ENCODE measurements at places on chromosomes 6 and 20.

DNA sequence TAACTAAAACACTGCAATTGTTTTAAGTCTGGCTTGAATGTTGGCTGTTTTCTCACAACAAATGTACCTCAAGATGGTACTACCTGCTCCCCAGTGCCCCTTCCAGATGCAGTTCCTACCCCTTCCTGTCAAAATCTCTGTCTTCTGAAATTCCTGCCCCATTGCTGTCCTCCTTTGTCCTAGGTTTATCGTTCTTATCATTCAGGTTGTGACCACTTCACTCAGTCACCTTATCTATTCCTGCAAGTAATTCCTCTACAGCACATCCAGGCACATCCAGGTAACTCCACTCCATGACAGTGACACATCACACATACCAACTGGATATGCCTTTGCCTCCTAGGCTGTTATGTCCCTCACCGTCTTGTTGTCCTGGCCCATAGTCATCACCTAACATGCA, 90.2 kb downstream of the TRDN start:
- no peak for DNase-seq

- DNase-seq, result peak; percentile 57
Observed at GRCh38 chr20:12371990-12372389, 454.3 kb downstream of the BTBD3 start.

DNA sequence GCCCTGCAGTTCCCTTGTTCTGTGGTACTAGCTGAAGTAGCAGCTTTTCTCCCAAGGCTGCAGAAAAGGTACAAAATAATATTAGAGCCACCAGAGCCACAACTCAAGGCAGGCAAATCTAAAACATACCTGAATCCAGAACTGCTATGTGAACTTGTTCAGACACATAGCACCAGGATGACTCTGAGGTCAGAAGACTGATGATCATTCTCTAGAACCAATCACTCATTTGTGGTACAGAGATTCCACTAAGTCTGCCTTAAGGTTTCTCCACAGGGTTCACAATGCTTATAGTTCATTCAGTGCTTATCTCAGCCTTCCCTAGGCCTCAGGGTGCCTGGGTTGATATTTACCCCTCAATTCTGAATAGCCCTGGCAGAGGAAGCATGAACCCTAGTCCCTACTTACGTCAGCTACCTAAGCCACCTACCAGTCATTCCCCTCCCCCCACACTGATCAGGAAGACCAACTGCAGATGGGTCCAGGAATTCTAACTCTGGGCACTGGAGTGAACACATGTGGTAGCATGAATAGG, 140.9 kb upstream of the MOCS1 start:
- DNase-seq, result no peak

- no peak for DNase-seq
Observed at GRCh38 chr20:40361916-40362315, 327.1 kb downstream of the MAFB start.

GRCh38 chr6:121548131-121548530, 112.7 kb downstream of the GJA1 start:
- no peak for DNase-seq

DNA sequence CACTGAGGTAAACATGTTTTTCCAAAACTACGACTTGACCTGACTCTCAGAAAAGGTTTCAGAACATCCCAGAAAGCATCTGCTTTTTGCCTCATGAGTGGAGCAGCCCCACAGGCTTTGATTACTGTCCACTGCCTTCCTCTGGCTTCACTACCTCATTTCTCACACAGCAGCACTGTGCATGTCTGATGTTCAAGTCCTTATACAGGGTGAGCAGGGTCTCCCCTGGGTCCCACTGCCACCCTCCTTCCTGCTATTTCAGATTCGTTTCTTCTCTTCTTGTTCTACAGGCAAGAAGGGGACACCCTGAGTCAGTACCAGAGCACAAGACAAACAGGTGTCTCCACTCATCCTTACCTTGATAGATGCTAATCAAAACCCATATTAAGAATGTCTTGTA, 64.7 kb upstream of the NFATC2 start:
- DNase-seq, result no peak

- DNase-seq, result no peak
Observed at GRCh38 chr6:168033791-168034190, 36.3 kb downstream of the KIF25 start.

DNA sequence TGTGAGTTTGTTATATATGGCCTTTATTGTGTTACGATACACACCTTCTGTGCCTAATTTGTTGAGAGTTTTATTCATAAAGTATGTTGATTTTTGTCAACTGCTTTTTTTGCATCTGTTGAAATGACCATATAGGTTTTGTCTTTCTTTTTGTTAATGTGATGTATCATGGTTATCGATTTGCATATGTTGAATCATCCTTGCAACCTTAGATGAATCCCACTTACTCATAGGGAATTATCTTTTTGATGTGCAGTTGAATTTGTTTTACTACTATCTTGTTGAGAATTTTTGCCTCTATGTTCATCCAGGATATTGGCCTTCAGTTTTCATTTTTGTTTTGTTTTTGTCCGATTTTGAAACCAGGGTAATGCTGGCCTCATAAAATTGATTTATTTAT, 45.7 kb upstream of the TPD52L1 start:
- DNase-seq, result no peak

- no peak for DNase-seq
Observed at GRCh38 chr6:35539223-35539622, 26.5 kb upstream of the TULP1 start.

GRCh38 chr6:6746970-6747338, 158.4 kb downstream of the LY86 start:
- no peak for DNase-seq

DNA sequence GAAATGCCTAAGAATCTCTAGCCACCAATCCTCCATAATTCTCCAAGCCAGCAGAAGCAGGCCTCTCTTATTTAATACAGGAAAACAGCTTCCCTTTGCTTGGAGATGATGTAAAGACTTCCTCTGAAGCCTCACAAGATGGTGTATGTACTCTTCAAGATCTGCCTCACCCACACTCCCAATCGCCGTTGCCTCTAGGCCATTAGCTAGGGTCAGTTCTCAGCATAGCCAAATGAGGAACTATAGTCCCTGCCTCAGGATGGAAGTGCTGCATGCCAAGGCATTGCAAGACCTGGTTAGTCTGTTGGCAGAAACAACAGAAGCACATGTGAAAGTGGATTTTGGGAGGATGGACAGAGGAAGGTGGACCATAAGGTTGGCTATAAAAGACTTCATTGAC, 139.1 kb downstream of the SCML4 start:
- DNase-seq, result no peak

- no peak for DNase-seq
Observed at GRCh38 chr6:48135323-48136084, 24.5 kb upstream of the PTCHD4 start.

- DNase-seq, result no peak
Observed at GRCh38 chr6:134806180-134806798, 143.6 kb downstream of the ALDH8A1 start.

GRCh38 chr6:16477367-16478149, 239.2 kb downstream of the GMPR start:
- no peak for DNase-seq

- no peak for DNase-seq
Observed at GRCh38 chr6:100304575-100304974, 160.1 kb downstream of the SIM1 start.

DNA sequence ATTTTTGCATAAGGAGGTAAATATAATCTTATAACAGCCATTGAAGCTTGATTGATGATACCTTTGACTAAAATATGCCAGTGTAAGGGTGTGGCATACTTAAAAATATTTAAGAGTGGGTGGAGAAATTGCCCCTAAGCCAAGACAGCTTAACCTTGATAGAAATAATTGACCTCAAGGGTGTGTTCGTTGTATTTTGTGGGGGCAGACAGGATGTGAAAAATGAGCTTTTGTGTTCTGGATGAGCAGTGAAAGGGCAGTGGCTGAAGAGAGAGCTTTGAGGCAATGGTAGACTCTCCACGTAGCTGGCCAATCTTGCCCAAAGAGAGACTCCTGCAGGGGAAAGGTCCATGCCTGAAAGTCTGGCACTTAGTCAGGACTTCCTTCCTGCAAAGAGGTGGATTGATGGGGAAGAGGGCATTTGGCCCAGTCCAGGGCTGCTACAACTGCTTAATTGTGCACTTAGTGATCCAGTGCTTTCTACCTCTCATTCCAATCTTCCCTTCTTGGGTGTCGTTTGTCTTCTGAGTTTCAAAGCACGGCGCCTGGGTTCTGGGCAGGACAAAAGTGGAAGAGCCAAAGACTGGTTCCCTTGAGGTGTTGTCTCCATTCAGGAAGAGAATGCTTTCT, 15.6 kb upstream of the CD109 start:
- no peak for DNase-seq

DNA sequence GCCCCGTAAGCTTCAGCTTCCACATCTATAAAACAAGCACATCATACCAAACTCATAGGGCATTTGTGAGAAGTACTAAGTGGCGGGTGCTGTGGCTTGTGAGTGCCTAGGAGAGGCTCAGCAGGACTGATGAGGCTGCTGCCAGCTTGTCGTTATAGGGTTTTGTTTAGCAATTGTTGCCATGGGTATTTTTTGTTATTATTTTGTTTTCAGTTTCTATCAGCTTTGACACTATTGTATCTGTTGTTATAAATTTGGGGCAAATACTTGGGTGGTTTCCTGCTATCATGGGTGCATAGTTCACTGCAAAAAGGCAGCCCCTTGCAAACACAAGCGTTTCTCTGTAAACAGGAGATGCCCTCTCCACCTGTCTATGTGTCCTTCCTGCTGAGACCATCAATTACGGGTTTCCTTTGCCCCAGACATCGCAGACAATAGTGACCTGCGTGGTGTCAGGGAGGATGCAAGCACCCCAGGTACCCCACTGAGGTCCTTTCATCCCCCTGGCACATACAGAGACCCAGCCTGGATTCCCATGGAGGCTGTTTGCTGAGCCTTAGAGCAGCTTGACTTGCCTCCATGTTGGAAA, 3.1 kb upstream of the CCDC167 start:
- peak; percentile 19 for DNase-seq

- no peak for DNase-seq
Observed at GRCh38 chr20:61753316-61753942, 312.3 kb downstream of the TAF4 start.

All from NCI-H1436 (cell line).